ENCODE measurements at places on chromosomes 6 and 20.

- no peak for DNase-seq
These were observed 31.8 kb upstream of the GMPR start for GRCh38 chr6:16206595-16207037.

DNA sequence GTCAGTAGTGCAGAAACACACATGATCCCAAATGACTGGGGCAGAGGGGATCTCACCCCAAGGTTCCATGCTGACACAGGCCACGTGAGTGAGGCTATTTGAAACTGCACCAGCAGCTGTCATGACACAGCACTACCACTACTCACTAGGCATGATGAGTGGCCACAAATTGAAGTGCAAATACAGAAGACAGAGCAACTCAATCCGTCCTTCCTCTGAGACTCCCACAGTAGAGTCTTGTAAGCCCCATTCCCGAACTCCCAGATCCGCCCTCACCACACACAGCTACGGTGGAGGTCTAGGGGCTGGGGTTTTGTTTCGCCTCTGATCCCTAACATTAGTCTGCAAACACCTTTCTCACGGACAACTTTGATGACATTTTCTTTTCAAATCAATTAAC is 113.3 kb upstream of the NUP153 start:
- DNase-seq: no peak

DNA sequence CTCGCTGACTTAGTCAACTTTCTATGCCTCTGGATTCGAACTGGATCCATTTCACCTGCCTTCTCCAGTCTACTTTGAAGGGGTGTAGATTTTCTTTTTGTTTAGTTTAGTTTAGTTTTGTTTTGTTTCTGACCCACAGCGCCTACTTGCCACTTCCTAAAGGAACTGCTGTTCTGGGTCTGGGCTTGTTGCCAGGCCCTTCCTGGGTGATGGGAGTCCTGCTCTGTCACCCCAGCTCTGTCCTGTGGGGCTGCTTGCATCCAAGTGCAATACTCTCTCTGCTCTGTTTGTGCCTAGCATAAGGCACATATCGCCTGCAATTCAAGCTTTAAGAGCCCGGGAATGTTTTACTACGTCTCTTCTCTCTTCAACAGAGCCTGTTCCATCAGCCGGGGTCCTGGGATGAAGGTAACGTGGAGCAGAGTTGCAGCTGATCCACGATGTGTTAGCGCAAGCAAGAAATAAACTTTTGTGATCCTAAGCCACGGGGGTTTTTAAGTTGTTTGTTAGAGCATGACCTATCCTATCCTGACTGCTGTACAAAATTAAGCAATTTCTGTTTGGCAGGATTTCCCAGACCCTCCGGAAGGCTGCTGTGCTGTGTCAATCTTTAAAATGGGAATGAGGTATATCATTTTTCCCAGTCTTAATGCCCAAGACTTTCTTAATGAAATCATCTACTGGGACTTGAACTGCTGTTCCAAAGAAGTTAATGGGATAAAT is 30.9 kb upstream of the TAGAP start:
- no peak for DNase-seq

DNA sequence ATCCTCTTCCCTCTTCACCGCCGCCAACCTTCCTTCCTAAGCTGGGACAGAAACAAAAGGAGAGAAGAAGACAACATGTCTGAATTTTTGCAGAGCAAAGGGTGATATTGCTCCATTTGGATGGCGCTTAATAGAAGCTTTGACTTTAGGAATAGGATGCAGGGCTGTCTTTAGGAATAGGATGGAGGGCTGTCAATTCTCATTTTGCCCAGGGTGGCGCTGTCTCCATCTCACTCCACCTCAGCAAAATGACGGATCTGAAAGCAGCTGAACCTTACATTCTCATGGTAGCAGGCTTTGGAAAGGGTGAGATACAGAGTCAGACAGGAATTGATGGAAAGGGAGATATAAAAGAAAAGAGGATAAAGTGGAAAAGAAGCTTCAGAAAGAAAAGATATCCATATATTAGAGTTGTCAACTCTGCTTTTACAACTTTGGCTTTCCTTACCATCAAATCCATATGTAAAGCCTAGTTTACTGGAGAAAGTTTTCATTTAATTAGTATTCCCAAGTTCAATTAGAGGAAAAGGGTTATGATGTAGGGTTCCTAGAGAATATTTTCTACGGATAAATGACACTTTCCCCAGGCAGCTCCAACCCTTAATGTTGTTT is 2.4 kb downstream of the MTCL3 start:
- no peak for DNase-seq

GRCh38 chr6:77231438-77232305 is 231.6 kb downstream of the HTR1B start:
- DNase-seq: no peak
